Osteoblast (primary cell): ENCODE measurements at places on chromosomes 12 and 14. TPM values are rescaled to one million over a fixed set of nuclear protein-coding genes. Genes with fewer than 3 reads are reported as not detected.

Gene PTHLH
- total RNA-seq: 2.2 and 3.2 TPM in 2 replicates

Gene CPNE6
- not detected in 2 replicates for total RNA-seq

Gene HOXC13
- under 0.01 TPM in 1 of 2 replicates, not detected in the other for total RNA-seq

Gene NACA
- 808 and 845 TPM in 2 replicates for total RNA-seq

Gene CISTR
- total RNA-seq: not detected in 2 replicates

Gene GALNT6
- 7.1 and 9.8 TPM in 2 replicates for total RNA-seq

Gene VWF
- total RNA-seq: 0.29 and 0.72 TPM in 2 replicates

Gene SOCS2
- total RNA-seq: 32.6 and 40.7 TPM in 2 replicates

Gene ARHGEF25
- 20.6 and 23.9 TPM in 2 replicates for total RNA-seq

Gene GNB3
- 1.4 and 2.7 TPM in 2 replicates for total RNA-seq

Gene GZMH
- total RNA-seq: not detected in 2 replicates

Gene KLRD1
- total RNA-seq: 0.29 and 0.36 TPM in 2 replicates

Gene ENTPD5
- 10.1 and 12.7 TPM in 2 replicates for total RNA-seq

Gene NYNRIN
- 7.2 and 9.1 TPM in 2 replicates for total RNA-seq

Gene KRT5
- total RNA-seq: 0.36 TPM in 1 of 2 replicates, not detected in the other

Gene GSKIP
- total RNA-seq: 22.4 and 26.8 TPM in 2 replicates

Gene SLC39A5
- total RNA-seq: not detected in 2 replicates

Gene TUNAR
- not detected in 2 replicates for total RNA-seq

Gene BHLHE41
- total RNA-seq: 4.3 and 4.7 TPM in 2 replicates

Gene NEDD8
- 56.3 and 69.1 TPM in 2 replicates for total RNA-seq

Gene DEGS2
- 0.29 and 0.36 TPM in 2 replicates for total RNA-seq

Gene TBX3
- total RNA-seq: 11.9 and 14.1 TPM in 2 replicates

Gene GLT1D1
- not detected in 2 replicates for total RNA-seq

Gene LRCOL1
- total RNA-seq: not detected in 2 replicates
